ENCODE measurements at places on chromosomes 7 and 10.

GRCh38 chr7:94382132-94382531 is 12.6 kb upstream of the COL1A2 start:
- no peak for DNase-seq

DNA sequence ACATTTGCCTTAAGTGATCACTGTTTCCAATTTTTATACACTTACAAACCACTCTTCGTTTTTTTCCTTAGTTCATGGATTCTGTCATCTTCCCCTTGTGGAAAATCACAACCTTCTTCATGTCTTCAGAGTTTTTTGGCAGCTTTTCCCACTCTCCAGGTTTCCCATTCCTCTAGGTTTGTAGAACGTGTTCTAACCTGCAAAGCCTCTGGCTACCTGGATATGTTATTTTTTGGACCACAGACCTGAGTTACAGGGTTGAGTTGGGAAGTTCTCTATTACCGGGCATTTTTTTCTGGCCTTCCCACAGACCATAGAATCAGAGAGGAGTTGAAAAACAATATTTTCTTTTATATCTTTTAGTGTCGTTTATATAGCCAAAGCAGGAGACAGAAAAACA is 30.2 kb downstream of the NRG3 start:
- no peak for DNase-seq

DNA sequence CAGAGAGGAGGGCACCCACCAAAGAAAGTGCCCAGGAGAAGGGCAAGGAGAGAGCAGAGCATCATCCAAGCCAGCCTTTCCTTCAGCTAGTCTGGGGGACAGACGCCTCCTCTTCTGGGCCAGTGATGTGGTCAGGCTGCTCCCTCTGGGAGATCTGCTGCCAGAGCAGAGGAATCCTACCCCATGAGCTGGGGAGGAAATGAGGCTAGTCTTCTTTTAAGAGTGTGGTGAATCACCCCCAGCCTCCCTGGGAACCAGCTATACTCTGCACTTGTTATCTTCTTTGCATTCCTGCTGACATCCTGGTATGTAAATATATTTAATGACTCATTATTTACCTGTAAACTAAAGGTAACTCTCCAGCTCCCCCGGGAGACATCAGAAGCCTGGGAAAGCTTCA is 41.6 kb upstream of the EPHB6 start:
- DNase-seq, result no peak

DNA sequence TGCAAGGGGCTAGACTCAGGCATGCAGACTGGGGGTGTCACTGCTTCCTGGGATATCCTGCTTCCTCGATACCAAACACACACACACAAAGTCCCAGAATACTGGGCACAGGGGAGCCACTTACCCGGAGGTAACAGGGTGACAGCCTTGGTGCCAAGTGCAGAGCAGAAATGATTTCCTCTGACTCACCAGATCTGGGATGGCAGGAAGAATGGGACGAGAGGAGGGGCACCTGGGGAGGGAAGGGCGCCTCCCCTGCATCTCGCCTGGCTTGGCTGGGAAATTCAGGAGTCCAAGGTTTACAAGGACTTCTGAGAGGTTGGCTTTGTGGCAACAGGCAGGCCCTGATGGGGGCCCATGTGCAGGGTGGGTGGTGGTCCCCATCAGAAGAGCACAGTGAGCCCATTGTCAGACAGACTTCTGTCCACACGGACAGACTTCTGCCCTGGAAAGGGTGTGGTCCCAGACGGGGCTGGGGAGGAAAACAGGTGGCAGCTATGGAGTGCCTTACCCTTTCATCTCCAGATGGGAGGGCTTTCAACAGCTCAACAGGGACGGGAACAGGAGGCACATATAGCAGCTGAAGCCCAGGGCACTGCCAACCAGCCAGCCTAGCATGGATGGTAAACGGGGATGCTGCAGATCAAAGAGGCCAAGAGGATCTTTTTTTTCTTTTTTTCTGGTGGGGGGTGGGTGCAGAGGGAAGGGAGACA is 9.7 kb upstream of the CCL24 start:
- DNase-seq, result no peak

DNA sequence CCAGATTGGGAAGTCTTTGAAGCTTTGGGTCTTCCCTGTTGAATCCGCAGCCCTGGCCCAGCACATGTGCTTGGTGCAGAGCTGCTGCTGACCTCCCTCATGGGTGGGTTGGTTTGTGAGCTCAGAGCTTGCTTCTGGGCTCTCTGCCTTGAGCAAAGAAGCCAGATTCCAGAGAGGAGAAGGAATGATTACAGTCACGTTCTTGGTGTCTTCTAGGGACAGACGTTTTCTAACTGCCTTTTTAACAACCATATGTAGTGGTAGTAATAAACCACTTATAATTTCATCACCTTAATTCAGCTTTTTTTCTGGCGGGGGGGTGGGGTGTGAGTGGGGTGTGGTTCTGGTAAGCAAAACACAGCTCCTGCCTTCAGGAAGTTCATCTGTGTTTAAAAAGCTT is 39.5 kb downstream of the LRMDA start:
- DNase-seq, result no peak

- DNase-seq, result no peak
Measured at GRCh38 chr10:133056001-133056400, 31.7 kb upstream of the ADGRA1 start.

- DNase-seq, result no peak
Measured at GRCh38 chr10:124386186-124387077, 32.3 kb downstream of the OAT start.

GRCh38 chr10:131882151-131882550 is 18.7 kb upstream of the PPP2R2D start:
- no peak for DNase-seq

DNA sequence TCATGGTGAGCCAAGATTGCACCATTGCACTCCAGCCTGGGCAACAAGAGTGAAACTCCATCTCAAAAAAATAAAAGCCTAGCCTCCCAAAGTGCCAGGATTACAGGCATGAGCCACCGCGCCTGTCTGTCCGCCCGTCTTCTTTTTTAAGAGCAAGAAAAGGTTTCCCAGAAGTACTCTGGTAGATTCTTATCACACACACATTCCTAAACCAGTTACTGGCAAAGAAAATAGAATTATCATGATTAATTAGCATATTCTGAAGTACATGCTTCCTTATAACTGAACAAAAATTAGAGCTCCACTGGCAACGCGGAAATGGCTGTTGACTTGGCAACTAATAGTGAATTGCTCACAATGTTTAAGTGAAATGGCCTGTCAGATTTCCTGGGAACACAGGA is 87.0 kb downstream of the ADK start:
- no peak for DNase-seq

GRCh38 chr7:158030566-158030965 is 557.1 kb downstream of the PTPRN2 start:
- DNase-seq, result no peak

GRCh38 chr10:3339531-3339950 is 167.0 kb upstream of the PITRM1 start:
- DNase-seq, result no peak

DNA sequence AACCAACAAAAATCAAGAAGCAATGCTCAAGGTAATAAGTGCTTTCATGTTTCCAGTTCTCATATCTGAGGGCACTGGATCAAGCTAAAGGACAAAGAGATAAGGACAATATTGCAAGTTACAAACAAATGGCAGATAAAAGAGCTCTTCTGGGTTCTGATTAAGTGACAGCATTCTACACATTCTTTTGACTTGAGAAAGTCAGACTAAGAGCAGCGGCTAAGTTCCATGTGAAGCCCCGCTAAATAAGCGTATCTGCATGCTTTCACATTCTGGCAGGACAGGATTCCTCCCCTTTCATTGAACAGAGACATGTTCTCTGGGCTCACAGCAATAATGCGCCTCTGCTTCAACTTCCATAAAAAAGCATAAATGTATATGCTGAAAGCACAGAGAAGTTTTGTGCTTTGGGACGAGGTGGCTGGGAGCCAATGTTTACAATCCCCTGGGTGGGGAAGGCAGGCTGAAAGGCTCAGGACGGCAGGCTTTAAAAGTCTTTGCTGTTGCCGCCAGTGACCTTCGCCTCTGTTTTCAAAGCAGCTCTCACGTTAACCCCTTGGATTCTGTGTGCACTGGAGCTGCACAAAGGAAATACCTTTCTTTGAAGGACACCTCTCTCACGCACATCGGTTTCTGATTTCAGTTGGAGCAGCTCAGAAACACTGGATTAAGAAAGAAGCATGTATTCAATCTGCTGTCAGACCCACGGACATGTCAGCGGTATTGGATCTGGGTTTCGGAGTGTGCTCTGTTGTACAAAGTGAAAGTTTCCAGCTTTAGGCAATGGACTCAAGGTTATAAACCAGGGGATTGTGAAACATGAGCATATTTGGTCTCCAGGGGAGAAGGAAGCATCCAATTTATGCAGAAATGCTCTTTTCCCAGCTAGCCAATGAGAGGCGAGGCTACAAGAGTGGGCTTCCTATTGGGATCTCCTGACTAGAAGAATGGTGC is 105.4 kb upstream of the FAM133B start:
- DNase-seq, result no peak

DNA sequence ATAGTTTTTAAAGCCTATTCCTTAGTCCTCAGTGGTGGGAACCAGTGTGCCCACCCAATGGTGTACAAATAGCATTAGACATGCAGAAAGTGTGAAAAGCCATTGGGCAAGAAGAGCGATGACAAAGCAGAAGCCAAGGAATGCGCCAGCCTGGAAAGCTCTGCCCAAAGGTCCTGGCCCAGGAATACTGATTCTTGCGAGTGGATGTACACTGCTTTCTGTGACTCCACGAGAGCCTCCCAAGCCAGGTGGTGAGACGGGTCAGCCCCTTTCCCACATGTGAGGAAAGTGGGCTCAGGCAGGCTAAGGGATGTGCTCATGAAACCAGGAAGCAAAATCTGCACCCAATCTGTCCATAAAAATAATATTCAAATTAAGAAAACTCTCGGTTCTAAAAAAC is 106.6 kb downstream of the ADCY1 start:
- no peak for DNase-seq

GRCh38 chr10:103911021-103911459 is 6.9 kb downstream of the STN1 start:
- peak; percentile 32 for DNase-seq

- no peak for DNase-seq
Measured at GRCh38 chr10:10489076-10489475, 528.6 kb upstream of the CELF2 start.

DNA sequence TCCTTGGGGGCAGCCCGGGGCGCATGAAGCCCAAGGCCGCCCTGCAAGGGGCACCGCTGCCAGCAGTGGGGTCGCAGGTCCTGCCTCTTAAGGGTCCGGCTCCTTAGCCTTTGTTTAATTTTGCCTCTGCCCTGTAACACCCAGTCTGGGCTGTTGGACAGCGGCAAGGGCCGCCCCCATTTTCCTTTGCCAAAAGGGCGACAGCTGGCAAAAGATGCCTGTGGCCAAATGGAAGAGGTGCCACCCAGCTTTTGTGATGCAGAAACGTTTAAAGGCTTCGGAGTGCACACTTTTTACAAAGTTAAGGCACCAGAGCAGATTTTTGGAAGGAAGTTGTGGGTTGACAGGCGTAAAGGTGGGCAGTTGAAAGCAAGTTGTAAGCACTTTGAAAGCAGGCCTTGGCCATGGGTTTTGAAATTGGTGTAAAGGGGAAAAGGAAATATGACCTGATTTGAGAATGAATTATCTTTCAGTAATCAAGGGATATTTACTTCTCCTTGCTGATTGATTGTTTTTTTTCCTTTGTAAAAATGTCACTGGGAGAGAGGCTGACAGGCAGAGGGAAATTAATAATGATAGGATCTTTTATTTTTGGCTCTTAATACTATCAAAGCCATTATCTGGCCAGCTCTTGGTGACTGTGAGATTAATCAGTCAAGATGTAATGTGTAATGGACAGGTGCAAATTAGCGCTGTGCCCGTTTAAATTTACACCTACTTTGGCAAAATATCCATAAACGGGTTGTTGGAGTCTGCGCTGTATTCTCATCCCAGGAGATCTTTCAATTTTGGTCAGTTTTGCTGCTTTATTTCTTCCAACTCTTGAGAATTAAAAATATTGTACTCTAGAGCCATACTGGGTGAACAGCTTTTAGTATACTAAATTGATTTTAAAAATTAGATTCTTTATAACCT is 1.2 kb downstream of the CASD1 start:
- DNase-seq, result peak; percentile 19

GRCh38 chr7:88700725-88701124 is 58.8 kb upstream of the ZNF804B start:
- DNase-seq, result no peak

DNA sequence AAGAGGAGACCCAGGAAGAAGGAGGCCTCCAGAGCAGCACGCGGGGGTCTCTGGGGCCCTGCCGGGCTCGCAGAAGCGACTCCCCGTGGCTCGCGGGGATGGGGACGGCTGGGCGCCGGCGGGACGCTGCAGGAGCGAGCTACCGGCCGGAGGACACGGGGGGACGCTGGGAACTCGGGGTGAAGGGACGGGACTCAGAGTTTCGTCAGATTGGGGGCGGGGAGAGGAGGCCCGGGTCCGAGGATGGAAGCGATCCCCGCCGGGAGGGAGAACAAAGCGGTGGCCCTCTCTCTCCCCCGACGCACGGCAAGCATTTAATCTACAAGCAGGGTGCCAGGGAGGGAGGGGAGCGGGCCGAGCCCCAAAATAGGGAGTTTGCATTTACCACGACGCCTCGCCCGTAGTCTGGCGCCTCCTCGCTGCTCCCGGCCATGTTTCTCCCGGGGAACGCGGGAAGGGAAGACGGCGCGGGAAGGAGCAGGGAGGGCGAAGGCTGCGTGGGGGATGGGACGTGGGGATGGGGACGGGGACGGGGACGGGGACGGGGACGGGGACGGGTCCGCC is at the start of gene PRTFDC1:
Gene PRTFDC1, minus strand, starts transcription at position 464 of the 564 bp plus-strand sequence. Its CDS starts 31 bp downstream, at position 433.
- DNase-seq, result peak; percentile 59

DNA sequence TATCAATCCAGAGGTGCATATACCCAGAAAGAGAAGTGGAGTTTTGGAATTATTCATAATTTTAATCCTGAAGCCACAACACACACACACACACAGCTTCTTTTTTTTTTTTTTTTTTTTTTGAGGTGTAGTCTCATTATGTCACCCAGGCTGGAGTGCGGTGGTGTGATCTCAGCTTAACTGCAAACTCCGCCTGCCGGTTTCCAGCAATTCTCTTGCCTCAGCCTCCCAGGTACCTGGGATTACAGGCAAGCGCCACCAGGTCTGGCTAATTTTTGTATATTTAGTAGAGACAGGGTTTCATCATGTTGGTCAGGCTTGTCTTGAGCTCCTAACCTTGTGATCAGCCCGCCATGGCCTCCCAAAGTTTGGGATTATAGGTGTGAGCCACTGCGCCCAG is 35.4 kb downstream of the TET1 start:
- DNase-seq, result no peak

DNA sequence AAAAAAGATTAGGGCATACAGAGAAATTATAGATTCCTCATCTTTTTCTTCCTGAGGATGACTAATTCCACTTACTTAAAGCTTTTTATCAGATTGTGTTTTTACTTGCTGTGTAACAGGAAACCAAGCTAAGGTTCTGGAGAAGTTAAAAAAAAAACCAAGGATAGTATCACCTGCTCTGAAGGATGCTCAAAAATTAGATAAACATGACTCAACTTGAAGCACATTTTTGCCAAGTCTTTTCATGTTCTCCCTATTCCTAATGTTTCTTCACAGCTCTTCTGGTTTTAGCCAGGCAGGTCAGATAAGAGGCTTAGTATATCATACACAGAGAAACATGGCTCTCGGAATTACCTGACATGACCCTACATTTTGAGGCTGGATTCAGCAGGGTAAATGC is 90.3 kb downstream of the CPEB3 start:
- no peak for DNase-seq

All from CD4-positive, alpha-beta T cell (primary cell).